ENCODE measurements at places on chromosomes 3 and 15. TPM values are rescaled to one million over a fixed set of nuclear protein-coding genes. Genes with fewer than 3 reads are reported as not detected.

- no peak for DNase-seq
These were observed 51.4 kb downstream of the XXYLT1 start for GRCh38 chr3:195219351-195220230.

- no peak for DNase-seq
These were observed 154.1 kb downstream of the WNT5A start for GRCh38 chr3:55333046-55333445.

DNA sequence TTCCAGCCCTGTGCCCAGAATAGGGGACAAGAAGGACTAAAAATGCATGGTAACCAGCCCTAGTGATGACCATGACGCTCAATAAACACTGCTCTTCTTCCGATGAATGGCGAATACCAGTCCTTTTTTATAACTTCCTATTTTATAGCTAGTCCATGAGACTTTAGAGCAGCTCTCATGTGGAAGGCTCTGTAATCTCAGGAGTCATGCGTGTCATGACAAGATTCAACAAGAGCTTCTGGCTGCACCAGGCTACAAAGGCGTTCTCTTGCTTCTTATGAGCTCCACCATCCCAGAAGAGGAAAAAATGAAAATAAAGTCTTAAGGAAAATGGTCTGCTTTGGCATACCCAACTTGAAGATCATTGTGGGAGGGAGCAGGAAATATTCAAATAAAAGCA, 141.0 kb downstream of the TMCO5A start:
- DNase-seq = no peak

GRCh38 chr3:128404276-128405068, 62.2 kb downstream of the DNAJB8 start:
- DNase-seq = no peak

GRCh38 chr15:68987676-68988075, 26.8 kb upstream of the NOX5 start:
- DNase-seq = no peak

GRCh38 chr3:71035314-71035713, 548.2 kb downstream of the FOXP1 start:
- DNase-seq = no peak

- DNase-seq = no peak
These were observed 165.6 kb downstream of the GMNC start for GRCh38 chr3:190696777-190697501.

GRCh38 chr3:145294572-145294971, 866.4 kb downstream of the PLOD2 start:
- DNase-seq = no peak

DNA sequence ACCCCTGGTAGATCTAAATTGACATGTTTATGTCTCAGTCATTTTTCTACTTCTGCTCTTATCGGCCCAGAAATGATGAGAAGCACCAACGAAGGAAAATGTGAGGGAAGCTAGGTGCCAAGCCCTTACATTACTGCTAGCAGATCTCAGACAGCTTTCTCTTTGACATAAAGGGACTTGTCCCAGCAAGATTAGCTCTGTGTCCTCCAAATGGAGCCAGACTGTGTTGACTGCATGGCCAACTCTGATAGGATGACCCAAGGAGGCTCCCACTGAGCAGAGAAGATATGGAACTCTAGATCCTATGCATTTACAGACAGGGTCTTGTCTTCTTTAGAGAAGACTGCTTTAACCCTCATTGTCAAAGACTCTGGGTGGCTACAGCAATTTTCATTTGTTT, 2.8 kb upstream of the MCTP2 start:
- no peak for DNase-seq

DNA sequence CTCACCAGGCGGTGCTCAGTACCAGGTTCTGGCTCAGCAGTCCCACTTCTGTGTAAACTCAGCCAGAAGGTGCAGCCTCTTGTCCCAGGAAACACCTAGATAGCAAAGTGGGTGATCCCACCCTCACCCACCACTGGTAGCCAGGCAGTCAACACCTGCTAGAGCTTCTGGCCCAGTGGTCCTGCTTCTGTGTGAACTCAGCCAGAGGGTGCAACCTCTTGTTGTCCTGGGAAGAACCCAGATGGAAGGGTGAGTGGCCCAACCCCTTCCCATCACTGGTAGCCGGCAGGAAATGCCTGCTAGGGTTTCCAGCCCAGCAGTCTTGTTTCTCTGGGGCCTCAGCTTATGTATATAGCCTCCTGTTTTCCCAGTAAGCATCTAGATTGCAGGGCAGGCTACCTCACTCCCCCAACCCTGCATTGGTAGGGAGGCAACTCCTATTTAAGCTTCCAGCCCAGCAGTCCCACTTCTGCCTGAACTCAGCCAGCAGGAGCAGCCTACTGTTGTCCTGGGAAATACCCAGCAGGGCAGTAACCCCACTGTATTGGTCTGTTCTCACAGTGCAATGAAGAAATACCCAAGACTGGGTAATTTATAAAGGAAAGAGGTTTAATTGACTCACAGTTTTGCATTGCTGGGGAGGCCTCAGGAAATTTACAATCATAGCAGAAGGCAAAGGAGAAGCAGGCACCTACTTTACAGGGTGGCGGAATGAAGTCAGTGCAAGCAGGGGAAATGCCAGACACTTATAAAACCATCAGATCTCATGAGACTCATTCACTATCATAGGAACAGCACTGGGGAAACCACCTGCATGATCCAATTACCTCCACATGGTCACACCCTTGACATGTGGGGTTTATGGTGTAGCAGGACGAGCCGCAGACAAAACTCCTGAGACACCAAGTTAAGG, 110.6 kb downstream of the DTWD1 start:
- DNase-seq = no peak

- DNase-seq = no peak
These were observed 37.9 kb downstream of the GOLGA6A start for GRCh38 chr15:74044267-74045110.

GRCh38 chr3:152964911-152965609, 130.1 kb downstream of the P2RY1 start:
- DNase-seq = no peak

GRCh38 chr3:13143381-13144004, 70.3 kb upstream of the IQSEC1 start:
- DNase-seq = no peak

- no peak for DNase-seq
These were observed 184.4 kb upstream of the BHLHE40 start for GRCh38 chr3:4794798-4795197.

DNA sequence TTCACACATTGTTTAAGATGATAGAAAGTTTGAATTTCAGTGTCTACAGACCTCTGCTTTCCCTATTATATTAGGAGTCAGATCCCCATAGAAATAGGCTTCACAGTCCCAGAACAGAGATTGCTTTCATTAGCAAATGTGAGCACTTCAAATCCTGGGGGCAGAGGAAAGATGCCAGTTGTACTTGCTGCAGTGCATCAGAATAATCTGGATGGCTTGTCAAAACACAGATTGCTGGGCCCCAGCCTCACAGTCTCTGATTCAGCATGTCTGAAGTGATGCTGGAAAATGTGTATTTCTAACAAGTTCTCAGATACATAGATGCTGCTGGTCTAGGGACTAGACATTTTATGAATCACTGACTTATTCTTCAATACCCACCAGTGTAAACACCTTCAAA, 375.2 kb downstream of the FGF12 start:
- DNase-seq = no peak

GRCh38 chr3:195692781-195693427, 27.9 kb upstream of the MUC20 start:
- no peak for DNase-seq

DNA sequence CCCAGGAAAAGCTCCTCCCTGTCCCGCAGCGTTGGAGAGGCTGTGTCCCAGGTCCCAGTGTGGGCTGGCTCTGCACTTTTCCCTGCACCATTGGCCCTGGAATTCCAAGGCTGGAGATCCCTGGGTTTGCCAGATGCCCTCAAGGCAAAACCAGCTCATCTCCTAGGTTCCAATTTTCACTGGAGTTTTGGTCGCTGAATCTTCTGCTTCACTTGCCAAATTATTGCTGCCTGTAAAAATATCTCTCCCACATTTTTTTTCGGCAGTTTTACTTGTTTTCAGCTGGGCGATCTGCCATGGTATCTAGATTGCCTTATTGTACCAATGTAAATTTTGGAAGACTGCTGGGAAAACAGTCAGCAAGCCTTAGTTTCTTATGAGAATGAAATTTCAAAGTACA, 150.9 kb upstream of the ATP10A start:
- DNase-seq = no peak

- DNase-seq = no peak
These were observed 53.8 kb downstream of the WDR76 start for GRCh38 chr15:43880406-43881194.

DNA sequence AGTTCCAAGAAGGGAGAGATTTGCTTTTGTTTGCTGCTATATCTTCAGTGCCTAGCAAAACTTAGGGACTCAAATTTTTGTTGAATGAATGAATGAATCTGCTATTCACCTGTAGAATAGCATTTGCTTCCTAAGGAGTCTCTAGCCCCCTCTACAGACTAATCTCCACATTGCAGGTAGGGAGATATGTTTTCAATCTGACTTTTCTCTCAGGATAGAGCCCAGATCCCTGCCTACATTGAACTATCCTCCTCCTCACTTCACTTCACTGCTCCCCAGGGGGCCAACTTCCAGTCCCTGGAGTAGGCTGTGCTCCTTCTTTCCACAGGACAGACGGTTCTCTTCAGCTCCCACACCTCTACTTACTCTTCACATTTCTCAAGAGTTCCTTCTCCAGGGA, 81.9 kb upstream of the PTX3 start:
- DNase-seq = no peak

DNA sequence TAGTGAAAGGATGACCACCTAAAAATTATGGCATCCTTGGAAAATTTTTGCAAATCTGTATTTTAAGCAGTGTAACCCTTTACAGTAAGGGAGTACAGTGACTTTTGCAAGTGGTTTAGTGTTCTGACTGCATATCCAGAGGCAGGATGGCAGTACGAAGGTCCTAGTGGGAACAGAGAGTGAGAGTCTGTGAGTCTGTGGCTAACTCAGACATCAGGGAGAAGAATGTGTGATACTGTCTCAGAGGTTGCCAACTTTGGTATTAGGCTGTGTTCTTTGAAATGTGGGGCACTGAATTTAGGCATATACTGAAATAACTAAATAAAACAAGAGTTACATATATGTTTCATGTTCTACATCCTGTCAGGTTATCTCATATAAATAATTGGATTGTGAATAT, 25.7 kb downstream of the PRKCI start:
- no peak for DNase-seq

DNA sequence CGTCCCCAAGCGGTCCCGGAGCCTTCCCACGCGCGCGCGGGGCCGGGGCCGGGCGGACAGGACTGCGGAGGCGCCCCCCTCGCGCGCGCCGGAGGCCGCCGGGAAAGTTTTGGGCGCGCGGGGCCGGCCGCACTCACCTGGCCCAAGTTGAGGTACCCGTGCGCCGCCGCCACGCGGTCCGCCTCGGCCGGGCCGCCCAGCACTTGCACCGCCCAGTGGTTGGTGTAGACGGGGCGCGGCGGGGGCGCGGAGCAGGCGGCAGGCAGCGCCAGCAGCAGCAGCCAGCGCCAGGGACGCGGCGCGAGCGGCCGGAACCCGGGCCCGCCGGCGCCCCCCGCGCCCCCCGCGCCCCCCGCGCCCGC, 289 bp downstream of the PCSK6 start:
- DNase-seq = no peak

DNA sequence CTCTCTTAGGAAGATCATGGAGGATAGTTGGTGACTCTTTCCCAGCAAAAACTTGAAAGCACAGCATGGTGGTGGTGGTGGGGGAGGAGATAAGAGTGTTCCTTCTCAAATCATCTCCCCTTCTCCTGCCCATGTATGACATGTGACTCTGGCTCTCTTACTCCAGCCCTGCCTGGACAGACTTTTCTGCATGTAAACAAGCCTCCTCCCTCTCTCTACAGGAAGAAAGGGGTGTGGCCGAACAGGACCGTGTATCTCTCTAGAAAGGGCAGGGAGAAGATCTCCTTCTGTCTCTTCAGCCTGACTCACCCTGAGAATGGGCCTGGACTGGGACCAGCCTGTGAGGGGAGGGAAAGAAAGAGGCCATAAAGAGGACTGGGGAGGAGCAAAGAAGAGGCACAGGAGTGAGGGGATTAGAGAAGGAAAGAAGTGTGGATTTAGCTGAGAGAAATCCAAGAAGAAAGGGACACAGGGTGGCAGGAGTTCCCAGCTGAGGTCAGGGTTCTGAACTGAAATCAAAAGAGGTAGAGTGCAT, 1.5 kb downstream of the CELF6 start:
- no peak for DNase-seq

DNA sequence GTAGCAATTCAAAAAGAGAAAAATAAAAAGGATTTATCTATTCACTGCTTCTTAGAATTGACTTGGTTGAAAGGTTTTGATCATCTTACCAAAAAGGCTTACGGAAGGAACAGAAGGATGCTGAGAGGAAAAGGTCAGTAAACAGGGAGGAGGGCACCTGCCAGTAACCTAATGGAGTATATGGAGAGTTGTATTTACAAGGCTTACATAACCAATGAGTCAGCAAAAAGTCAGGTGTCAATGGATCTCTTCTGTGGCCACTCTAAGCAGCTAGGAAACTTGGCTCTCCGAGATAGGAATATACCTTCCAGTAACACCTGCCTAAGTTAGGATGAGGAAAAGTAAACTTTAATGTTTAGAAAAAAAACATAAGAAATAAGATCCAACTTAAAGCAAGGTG, 80.5 kb upstream of the PLXND1 start:
- no peak for DNase-seq

GRCh38 chr3:13504161-13504831, 24.2 kb downstream of the HDAC11 start:
- no peak for DNase-seq

DNA sequence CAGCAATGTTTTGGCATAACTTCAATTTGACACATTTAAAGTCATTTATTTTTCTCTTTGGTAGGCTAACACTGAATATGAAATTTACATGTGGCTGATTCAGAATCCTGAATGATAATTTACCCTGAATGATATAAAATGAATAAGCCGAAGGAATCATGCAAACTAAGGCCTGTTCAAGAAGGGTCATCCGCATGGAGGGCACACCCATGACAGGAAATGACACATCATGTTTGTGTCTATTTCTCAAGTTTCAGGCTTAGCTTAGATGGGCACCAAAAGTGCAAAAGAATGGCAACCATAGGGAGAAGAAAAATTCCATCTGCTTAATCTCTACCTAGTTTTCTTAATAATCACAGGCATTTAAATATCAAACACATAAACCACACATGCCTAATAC, 141.5 kb downstream of the DUT start:
- no peak for DNase-seq

GRCh38 chr3:126748701-126749546, 44.9 kb downstream of the CHCHD6 start:
- no peak for DNase-seq

- DNase-seq = no peak
These were observed 304.3 kb downstream of the ZIC1 start for GRCh38 chr3:147713234-147714133.

DNAH12 gene
- 0.95 TPM for total RNA-seq

CAPN7 gene
- 73.8 TPM for total RNA-seq

LRTM1 gene
- total RNA-seq = not detected

EPHA6 gene
- total RNA-seq = 3.2 TPM

TMC3 gene
- total RNA-seq = not detected

CCDC39 gene
- not detected for total RNA-seq

TTLL13 gene
- total RNA-seq = not detected

OXTR gene
- total RNA-seq = 55.1 TPM

CCK gene
- total RNA-seq = not detected

NECTIN3 gene
- total RNA-seq = 37.1 TPM
